ENCODE measurements at places on chromosomes 4 and X.

GRCh38 chr4:26174027-26174426, 146.8 kb upstream of the RBPJ start:
- DNase-seq, result no peak

- no peak for DNase-seq
These were observed 130.0 kb upstream of the LNX1 start for GRCh38 chr4:53721263-53721662.

DNA sequence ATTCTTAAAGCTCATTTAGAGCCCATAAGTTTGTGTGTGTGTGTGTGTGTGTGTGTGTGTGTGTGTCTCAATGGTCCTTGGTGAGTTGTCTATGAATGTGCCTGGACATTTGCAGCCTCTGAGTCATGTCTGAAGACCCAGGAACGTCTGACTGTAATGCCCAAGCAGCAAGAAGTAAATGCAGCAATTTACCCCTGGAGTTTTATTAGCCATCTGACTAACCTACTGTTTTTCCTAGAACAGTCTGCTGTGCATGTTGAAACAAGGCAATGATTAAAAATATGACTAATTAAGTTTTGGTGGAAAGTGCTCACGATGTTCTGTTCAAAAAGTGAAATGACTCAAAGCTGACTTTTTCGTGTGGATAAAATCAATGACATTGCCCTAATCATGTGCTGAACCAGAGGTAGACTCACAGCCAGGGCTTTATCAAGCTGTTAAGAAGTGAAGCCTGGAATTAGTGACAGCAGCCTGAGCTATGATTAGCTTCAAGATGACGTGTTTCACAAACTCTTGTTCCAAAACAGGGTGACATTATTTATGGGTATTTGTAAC, 201.6 kb downstream of the CPE start:
- no peak for DNase-seq

DNA sequence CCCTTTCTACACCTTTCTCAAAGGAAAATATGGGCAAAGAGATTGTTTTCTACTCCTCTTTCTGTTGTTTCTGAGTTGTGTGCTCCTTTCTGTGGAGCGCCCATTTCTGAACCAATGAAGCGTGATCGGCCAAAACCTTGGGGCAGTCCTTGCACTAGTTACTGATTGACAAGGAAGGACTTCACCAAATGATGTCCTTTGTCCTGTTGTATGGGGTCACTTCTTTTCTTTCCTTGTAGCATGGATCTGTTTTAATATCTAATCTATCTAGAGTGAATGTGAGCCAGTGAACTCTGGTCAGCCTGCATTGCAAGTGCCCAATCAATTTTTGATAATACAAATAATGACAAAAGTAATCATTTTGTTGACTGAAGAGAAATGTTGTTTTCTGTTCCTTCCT, 94.5 kb downstream of the EGF start:
- DNase-seq, result no peak

DNA sequence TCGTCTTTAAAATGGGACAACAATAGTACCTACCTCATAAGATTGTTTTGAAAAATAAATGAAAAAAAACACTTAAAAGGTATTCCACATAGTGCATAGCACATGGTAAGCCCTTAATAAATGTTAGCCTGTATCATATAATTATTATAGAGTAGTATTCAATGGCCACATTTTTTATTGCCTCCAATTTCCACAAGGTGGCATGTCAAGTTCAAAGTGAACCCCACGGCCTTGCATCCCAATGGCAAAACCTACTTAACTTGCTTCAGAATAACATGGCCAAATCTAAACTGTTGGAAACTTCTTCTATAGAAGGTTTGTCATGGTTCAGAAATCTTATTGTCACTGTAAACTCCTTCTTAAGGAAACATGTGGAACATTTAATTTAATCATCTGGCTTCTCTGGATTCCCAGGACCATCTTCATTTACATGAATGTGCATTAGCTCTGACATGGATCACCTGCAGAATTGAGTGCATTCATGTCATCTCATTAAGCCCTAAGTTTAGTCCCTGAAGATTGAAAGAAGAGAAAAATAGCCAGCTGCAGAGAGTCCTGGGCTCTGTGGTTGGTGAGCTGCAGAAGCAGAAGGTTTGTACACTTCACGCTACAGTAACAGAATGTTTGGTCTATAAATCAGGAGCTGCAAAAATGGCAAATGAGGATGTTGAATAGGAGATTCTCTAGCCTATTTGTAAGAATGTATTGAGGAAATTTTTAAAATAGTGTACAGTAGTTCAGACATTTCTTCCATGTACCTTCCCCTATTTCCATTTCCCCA, 61.0 kb downstream of the ANXA3 start:
- no peak for DNase-seq

DNA sequence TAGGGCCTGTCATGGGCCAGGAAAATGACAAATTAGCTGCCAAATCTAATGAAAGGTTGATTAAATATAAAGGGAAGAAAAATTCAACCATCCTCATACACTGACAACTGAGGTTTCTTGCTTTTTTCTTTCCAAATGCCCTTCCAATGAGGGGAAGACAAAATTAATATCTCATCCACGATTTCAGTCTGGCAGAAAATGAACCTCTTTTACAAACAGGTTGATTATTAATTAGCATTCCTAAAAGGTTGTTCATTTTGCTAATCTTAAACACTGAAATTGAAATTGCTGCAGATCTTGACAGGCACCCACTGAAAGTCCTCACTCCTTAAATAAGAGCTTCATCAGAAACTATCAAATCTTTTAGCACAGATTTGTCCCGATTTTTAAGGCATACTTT, 45.5 kb downstream of the NPFFR2 start:
- DNase-seq, result no peak

Measured in tibial artery (tissue), 4 donors.